ENCODE measurements at places on chromosomes 5 and 9.

- no peak for DNase-seq
These were observed 628.1 kb upstream of the TYRP1 start for GRCh38 chr9:12065050-12065449.

DNA sequence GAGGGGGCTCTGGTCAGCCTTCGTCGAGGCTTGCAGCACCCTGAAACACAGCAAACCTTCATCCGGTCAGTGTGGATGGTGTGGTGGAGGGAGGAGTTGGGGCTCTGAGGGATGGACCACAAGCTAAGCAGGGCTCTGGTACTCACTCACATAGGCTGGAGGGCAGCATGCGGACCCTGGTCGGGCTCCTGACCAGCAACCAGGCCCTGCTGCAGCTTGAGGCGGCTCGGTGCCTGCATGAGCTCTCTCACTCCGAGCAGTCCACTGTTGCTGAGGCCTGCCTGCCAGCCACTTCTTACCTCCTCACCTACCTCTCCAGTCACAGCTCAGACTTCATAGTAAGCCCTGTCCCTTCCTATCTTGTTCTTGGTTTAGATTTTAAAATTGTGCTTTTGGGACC, 2.5 kb downstream of the TMCO6 start:
- DNase-seq, result no peak

DNA sequence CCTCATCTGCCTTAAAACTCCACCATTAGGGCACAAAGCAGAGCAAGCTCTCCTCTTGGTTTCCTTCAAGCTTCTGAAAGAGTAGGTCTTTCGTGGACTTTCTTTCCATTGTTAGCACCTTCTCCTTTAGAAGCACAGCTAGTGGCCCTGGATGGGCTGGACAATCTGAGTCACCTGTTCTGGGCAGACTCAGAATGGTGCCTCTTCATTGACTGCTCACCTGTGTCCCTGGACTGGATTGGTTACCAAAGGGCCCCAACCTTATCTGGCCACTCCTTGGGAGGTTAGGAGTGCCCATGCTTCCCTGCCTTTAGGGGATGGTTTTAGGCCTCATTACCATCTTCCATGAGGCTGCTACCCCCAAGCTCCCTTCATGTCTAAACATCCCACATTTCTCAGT, 23.2 kb downstream of the TMEM174 start:
- DNase-seq, result no peak

DNA sequence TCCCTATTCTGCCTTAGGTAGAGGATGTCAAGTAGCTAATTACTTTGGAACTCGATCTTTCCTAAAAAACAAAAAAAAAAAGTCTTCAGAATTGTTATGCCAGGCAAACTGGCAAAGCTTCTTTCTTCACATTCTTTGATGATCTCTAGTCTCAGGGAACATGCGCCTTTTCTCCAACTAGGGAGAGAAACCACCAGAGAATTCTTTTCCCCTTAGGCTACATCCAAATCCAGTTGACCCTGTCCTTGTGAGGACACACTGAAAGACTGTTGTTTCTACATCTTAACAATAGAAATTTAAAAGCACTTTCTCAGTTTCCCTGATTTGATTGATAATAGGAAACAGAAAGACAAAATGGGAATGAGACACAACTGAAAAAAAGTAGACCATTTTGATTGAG, 94.7 kb upstream of the ITGA2 start:
- DNase-seq, result no peak

- no peak for DNase-seq
These were observed 22.7 kb downstream of the GRIA1 start for GRCh38 chr5:153513156-153513555.

DNA sequence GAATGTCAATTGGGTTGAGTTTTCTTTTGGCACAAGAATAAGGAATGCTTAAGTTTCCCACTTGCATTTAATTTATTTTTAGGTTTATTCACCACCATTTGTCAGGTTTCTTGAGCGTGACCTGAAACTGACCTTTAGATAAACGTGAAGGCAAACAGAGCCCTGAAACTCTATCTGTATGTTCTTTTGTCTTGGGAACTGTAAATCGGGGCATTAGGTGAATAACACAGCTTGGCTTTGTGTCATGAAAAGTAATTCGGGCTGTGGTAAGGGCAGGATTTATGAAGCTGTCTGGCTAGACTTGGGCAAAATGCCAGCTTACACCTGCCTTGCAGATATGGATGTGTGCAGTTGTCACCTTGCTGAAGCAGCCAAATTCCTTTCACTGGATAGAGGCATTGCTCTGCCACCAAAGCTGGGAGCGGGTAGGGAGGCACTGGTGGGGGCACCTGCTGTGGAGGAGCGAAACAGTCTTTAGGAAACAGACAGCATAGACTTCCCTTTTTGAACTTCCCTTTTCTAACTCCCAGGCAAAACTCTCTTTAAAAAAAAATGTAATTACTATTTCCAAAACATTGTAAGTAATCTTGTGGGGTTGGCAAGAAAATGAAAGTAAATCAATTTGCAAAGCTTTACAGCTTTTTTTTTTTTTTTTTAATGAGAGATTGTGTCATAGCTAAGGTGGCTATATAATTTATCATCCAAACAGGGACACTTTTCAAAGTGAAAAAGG, 545.2 kb downstream of the CSNK1G3 start:
- no peak for DNase-seq
